ENCODE measurements at places on chromosomes 12 and 14. TPM values are rescaled to one million over a fixed set of nuclear protein-coding genes. Genes with fewer than 3 reads are reported as not detected.

Gene STRAP
- total RNA-seq, result 69.6 TPM

Gene OR4E2
- total RNA-seq, result not detected

Gene FAM186B
- total RNA-seq, result 0.36 TPM

Gene GOLGA5
- 32.5 TPM for total RNA-seq

Gene RFX4
- total RNA-seq, result not detected

Gene KRT71
- not detected for total RNA-seq

Gene SLCO1C1
- total RNA-seq, result 12.0 TPM

Gene TAS2R8
- 0.27 TPM for total RNA-seq
